ENCODE measurements at places on chromosomes 11 and 22.

GRCh38 chr11:59259867-59260475, 47.2 kb upstream of the MPEG1 start:
- DNase-seq: no peak

DNA sequence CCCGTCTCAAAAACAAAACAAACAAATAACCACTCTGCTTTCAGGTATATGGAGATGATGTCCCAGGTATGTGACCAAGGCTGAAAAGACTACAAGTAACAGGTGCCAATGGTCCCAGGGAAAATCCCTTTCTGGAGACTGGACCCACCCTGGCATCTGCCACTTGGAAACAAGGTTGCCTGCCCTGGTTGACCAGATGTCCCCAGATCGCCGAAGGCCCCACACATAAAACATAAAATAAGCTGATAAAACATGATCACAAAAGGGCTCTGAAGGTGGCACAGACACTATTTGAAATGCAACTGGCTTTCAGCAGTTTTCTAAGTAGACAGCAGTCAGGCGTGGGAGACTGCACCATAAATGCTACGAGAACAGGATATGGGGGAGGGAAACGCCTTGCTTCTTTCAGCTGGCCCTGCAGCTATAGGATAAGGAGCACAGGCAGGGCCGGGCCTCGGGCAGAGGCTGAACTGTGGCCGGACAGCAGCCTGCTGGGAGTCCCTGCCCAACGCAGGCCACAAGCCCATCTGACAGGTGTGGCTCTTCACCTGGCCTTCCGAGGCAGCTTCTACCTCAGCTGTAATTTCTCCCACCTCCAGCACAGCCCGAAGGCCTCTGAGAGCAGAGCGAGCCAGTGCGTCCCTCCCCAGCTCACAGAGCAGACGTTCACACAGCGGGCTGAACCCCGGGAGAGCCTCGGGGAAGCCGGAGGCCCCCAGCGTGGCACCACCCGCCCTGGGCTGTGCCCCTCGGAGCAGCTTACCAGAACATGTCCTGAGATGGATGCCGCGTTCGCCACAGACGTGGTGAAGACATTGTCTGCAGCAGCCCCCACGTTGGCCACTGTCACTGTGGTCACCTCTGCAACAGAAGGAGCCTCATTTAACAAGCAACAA, 4.0 kb downstream of the DEAF1 start:
- no peak for DNase-seq

GRCh38 chr22:27880778-27881394, 38.2 kb downstream of the PITPNB start:
- DNase-seq: no peak

DNA sequence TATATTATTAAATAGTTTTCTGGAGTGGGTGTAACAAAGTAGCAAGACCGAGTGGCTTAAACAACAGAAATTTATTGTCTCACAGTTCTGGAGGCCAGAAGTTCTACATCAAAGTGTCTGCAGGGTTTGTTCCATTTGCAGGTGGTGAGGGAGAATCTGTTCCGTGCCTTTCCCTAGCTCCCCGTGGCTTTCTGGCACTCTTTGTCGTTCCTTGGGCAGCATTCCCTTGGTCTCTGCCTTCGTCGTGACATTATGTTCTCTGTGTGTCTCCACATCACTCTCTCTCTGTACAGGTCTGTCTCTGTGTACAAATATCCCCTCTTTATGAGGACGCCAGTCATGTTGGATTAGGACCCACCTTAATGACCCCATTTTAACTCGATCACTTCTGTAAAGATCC, 38.2 kb downstream of the LDLRAD3 start:
- no peak for DNase-seq

- no peak for DNase-seq
These were observed 31.3 kb downstream of the LRRC10B start for GRCh38 chr11:61539831-61540357.

DNA sequence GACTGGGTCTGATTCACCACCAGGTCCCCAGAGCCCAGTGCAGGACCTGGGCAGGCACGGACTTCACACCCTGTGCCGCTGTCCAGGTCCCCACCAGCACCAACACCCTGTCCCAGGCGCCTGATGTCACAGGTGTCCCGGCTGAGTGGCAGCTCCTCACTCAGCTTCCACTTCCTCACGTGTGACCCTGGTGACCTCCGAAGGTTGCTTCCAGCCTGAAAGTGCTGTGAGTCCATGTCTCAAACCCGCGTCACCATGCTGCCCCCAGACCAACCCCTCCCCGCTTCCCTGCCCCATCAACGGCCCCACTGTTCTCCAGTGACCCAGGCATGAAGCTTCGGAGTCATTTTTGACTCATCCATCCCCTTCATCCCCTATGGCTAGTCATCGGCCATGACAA, 25.7 kb upstream of the PICK1 start:
- no peak for DNase-seq

DNA sequence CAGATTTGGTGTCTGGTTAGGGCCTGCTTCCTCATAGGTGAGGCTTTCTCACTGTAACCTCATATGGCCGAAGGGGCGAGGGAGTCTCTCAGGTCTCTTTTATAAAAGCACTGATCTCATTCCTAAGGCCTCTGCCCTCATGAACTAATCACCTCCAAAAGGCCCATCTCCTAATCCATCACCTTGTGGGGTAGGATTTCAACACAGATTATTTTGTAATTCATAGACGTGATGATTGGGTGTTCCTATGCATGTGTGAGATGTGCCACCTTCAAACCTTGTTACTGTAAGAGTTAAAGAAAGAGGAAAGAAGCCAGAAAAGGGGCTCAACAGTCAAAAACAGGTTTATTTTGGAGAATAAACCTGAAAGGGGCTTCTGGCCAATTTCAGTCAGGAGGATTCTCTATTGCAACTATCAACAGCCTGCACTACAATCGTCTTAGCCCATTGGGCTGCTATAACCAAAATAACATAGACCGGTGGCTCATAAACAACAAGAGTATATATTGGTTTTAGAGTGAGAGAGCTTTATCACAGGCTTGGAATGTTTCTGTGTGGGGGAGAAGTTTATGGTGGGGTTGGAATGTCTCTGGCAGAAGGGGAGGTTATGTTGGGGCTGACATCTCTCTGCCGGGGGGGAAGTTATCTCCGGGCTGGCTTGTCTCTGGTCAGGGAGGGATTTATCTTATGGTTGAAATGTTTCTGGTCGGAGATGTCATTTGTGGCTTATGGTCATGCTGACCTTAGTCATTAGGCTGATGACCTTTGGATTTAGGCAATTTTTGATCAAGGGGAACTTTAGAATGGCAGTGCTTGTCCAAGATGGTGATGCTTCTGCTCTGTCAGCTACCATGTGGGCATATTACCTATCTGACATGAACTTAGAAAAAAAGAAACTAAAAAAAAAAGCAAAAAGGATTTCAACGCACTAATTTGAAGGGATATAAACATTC, 35.1 kb downstream of the CSF2RB start:
- DNase-seq: no peak

- no peak for DNase-seq
These were observed 17.4 kb downstream of the SUSD2 start for GRCh38 chr22:24198682-24199052.

DNA sequence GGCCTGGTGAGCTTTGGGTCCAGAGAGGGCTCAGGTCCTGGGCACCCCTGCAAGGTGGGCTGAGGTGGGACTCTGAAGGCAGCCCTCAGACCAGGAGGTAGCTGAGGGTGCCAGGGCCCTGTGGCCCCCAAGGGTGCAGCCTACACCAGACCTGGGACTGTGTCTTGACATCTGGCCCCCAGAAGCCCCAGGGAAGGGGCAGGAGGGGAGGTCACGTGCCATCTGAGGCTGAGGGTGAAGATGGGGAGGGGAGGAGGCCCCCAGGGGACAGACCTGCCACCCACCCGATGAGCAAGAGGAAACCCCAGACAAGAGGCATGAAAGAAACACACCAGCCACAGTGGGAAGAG, 520.2 kb downstream of the BRD1 start:
- no peak for DNase-seq

DNA sequence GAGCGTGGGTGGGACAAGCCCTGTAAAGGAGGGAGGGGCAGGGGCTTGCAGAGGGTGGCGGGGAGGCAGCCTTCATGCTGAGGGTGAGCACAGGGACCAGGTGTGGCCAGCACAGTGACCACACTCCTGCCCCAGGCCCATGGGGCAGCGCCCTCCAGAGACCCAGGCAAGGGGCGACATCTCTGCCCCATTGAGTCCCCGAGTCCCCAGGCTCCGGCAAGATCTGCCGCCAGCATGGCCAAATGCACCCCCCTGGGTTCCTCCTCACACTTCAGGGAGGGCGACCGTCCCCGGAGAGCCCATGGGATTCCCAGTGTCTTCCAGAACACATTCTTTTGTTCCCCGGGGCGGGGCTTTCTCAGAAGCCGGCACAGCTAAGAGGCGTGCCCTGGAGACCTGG, 362.5 kb downstream of the TBC1D22A start:
- DNase-seq: no peak

- no peak for DNase-seq
These were observed 3.0 kb downstream of the SLC3A2 start for GRCh38 chr11:62883673-62884072.

DNA sequence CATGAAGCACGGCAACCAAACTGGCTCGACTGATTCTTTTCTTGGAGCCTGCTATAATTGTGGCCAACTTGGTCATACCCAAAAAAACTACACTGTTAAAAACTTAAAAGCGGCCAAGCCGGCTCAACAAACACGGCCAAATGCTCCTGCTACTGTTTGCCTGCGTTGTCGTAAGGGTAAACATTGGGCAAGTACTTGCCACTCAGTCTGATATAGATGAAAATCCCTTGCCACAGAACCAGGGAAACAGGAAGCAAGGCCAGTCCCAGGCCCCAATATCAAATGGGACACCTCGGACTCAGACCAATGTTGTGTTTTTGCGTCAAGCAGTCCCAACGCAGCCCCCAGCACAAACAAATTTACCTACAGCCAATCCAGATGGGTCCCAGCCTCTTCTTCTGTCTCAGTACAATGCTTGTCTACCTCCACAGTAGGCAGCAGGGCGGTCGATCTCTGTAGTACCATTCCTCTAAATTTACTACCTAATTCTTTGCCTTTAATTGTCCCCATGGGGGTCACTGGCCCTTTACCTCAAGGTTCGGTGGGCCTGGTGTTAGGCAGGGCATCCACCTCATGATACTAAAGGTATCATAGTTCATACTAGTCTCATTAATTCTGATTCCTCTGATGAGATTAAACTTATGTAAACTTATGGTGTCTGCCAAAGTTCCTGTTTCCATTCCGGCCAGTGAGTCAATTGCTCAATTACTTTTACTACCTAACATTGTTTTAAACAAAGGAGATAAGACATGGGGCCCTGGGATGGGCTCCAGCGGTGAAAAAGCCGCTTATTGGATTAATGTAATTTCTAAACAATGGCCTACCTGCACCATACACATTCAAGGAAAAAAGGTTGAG, 3.7 kb upstream of the COMT start:
- DNase-seq: no peak

DNA sequence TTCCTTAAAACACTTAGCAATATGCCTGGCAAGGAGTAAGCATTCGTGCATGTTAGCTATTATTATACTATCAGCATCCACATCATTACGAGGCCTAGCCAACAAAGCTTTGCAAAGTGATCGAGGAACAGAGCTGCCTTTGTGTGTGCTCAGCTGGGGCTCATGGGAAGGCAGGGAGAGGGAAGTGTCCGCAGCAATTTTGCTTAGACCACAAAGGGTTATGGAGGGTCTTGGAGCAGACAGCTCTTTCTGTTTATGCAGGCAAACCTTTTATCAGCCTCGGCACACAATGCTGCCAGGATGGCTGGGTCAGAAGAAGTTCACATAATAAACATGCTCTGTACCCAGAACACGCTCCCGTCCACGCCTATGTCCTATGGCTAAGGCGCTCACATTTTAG, 10.9 kb upstream of the DKK3 start:
- no peak for DNase-seq

DNA sequence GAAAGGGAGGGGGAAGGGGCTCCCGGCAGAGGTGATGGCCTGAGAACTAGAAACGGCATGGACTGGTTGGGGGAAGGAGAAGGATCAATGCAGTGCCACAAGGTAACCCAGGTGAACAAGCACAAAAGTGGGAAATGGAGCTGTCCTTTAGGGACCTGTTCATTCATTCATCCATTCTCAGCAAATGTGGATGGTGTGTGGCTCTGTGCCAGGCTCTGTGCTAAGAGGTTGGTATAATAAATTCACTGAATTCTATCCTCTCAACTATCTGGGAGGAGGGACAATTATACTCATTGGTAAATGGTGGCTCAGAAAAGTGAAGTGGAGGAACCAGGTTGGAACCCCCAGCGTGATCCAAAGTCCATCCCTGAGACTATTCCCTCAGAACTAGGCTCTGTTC, 18.6 kb upstream of the ARAP1 start:
- no peak for DNase-seq

GRCh38 chr22:23075050-23075449, 4.7 kb downstream of the GNAZ start:
- DNase-seq: no peak

DNA sequence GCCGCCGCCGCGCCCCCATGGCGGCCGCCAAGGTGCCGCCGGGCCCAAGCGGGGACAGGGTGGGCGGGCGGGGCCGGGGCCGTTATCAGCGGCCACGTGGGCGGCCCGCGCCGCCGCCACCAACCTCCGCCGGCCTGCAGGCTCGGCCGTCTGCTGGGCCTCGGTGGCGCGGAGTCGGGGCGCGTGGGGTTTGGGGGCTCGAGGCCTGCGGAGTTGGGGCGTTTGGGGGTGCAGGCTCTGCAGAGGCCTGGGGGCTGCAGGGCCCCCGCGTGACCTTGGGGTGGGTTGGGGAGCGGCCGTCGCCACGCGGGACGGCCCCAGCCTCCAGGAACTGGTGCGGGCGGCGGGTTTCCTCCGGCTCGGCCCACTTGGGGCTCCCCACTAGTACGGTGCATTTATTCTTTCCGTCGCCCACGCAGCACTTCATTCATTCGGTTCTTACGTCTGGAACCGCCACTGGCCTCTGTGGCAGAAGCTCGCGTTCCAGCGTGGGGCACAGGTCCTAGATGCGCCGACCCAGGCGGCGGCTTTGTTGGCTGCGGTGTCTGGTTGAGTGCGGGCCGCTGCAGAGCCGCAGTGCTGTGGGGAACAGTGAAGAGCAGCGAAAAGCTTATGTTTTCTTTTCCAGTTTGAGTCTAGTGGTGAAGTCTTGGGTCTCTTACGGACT, 740 bp upstream of the TRMT2A start:
- no peak for DNase-seq

- no peak for DNase-seq
These were observed 49.5 kb downstream of the MICAL3 start for GRCh38 chr22:17974703-17975372.

DNA sequence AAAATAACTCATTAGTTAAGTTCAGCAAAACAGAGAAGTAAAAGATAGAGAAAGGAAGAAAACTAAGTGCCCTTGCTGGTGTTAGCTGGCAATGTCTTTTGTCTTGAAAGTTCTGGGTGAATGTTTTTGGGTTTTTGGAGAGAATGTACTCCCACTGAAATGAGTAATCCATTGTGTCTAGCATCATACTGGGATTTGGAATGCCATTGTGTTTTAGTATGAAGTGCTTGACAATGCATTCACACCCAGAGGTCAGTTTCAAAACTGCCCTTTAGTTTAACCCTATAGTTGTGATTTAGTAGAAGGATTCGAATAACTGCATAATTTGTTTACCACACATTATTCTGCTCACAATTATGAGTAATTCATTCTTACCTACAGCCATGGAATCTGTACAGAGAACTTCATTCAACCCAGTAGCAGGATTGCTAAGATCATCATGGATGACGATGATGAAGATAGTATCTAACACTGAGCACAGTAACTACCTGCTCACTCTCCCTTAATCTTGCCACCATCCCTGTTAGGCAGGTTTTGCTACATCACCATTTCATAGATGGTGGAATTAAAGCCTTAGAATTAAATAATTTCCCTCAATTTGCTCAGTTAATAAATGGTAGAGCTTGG, 33.9 kb downstream of the MAML2 start:
- no peak for DNase-seq

Data from D721Med (cell line).